Epithelial cell of esophagus (primary cell): ENCODE measurements at places on chromosomes 7 and 10.

DNA sequence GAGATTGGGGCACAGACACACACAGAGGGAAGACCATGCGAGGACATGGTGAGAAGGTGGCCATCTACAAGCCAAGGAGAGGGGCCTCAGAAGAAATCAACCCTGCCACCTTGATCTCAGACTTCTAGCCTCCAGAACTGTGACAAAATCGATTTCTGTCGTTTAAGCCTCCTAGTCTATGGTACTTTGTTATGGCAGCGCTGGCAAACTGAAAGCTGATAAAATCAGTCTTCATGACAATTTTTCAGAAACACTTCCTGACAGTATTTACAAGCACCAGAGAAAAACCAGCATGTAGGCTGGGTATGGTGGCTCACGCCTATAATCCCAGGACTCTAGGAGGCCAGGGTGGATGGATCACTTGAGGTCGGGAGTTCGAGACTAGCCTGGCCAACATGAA, 4.2 kb downstream of the PARP12 start:
- no peak for DNase-seq

DNA sequence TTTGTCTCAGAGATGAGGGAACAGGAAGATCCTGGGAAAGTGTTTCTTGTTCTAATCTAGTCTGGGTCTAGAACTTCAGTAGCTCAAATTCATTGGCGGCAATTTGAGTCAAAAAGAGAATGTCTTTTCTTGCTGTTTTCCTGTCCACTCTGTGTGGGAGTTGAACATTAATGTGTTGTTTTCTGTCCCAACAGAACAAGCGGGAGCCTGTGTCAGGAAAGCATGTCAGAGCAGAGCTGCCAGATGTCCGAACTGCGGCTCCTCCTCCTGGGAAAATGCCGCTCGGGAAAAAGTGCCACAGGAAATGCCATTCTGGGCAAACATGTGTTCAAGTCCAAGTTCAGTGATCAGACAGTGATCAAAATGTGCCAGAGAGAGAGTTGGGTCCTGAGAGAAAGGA, 16.0 kb downstream of the GIMAP8 start:
- peak; percentile 70 for DNase-seq

DNA sequence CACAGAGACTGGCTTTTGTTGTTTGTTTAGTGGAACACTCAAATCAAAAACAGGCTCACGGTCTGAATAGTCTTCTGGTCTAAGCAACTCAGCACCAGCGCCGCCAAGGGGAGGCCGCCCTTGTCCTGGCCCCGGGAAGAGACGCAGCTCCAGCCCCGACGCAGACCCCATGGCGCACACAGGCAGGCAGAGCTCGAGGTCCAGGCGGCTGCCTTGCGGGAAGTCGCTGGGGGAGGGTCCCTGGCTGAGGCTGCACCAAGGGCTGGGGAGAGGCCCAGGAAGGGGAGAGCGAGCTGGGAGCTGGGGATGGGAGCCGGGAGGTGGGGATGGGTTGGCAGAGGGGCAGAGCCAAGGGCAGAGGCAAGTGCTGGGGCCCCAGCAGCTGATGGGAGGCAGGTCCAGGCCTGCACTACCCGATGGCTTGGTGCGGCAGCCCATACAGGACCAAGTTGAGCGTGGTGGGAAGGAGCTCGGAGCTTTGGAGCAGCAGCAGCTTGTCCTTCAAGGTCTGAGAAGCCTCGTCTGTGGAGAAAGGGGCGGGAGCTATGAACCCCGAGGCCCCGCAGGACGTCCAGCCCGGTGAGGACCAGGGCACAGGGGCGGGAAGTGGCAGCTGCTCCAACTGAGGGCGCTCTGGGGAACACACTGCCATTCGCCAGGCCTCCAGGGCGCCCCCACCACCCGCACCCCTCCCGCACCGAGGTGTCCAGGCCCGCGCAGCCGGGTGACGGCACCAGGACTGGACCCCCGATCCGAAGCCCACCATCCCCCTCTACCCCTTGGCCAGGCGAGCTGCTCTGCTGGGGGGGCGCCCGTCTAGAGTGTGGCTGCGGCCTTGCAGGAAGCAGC, 22.7 kb upstream of the NKX6-2 start:
- DNase-seq = no peak

- DNase-seq = no peak
Observed at GRCh38 chr10:60207894-60208293, 181.8 kb downstream of the ANK3 start.

- DNase-seq = no peak
Observed at GRCh38 chr10:11670381-11670780, 58.9 kb upstream of the USP6NL start.

DNA sequence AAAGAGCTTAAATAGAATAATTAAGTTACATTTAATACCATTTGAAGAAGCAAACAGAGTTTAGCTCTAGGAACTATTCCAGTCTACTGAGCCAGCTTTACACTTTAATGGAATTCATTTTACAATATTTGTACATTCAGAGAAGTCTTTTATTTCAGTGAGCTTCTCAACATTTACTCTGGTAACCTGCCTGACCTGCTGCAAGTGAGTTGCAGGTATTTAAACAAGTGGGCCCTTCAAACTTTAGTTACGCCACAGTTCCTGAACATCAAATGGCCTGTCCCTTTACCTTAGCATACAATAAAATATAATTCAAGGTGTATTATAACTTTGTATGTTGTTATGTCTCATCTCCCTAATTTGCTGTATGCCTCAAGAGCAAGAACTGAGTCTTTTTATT, 121.6 kb upstream of the SEMA3C start:
- no peak for DNase-seq

- peak; percentile 88 for DNase-seq
Observed at GRCh38 chr7:11786186-11786585, 45.8 kb downstream of the THSD7A start.

DNA sequence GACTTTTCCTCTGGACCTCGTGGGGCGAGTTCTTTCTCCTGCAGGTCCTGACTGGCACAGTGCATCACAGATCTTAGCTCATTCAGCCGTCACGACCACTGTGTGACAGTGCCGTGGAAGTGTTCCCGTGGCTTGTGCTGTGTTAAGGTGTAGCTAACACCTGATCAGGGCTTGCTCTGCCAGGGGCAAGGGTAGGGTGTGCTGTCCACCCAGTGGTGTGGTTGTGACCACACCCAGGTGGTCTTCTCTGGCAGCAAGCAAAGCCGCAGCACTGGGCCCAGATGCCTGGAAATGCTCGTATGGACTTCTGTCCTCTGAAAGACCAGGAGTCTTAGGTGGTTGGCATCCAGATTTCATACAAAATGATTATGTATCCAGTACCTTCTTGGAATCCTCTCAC, 86.2 kb downstream of the GLRX3 start:
- DNase-seq = no peak

DNA sequence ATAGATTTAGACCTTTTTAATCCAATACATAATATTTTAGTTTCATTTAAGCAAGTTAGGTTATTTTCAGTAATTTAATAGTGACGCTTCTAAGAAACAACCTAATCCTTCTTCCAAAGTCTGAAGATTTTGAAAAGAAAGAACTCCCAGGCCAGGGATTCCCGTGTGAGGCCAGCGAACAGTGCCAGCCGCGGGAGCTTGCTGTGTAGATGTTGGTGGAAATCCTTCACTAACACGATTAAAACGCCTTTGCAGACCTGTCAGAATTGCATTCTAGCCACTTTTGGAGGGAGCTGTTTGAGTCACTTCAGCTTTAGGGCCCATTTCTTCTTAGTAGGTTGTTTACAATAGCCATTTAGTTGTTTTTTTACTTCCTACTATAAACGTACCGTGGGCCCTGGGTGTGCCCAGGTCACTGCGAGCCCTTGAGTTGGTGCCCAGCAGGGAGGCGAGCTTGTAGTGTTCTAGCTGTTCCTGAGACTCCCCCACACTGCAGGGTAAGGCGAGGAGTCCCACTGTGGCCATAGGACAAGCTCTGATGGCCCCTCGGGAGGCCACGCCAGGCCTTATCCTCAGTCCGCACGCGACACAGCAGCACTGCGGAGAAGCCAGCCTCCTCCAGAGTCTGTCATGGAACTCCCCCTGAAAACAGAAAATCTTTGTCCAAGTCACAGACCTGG, 32.3 kb downstream of the PPP2R2D start:
- no peak for DNase-seq

DNA sequence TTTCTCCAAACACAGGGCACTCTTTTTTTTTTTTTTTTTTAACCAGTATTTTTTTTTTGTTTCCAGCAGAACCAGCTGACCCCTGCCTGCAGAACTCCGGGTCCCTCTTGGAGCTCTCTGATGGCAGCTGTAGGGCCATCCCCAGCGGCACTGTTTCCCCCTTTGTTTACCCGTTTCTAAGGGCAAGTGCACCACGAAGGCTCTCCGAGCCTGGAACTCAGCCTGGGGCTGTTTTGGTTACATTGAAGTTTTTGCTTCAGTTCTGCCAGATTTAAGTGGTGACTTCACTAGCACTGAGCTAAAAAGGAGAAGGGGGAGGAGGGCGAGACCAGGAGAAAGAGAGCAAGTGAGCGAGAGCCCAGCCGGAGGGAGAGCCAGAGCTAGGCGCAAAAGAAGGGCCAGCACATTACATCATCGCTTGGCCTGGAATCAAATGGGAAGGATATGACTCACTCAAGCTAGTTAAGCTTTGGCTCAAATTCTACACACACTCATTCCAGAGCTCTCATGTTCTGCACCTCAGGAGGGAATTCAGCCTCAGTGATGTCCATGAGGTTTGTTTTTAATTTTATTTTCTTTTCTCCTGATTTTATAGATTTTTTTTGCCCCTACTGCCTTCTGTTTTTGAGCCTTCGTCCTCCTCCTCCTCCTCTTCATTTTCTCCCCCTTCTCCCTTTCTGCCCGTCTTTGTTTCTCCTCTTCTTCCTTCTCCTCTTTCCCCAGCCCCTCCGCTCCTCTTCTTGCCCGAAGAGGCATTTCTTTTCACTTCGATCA, 272.3 kb downstream of the TRIL start:
- peak; percentile 98 for DNase-seq

- no peak for DNase-seq
Observed at GRCh38 chr7:50477640-50478039, 27.5 kb upstream of the FIGNL1 start.

DNA sequence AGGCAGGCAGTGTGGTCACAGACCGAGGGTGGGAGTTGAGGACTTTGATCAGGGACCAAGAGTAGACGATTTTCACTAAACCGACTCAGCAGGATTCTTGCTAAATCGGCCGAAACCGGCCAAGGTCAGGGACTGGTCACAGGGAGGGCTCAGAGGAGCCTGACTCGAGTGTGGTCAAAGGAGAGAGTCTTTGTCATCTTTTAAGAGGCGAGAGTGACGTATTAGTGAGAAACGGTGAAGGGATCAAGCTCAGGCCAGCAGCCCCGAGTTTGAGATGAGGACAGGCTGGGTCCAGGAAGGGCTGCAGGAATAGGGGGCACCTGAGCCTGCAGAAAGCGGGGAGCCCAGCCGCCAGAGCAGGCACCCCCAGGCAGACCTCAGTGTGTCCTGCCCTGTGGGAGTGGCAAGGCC, 41.6 kb upstream of the FAM20C start:
- no peak for DNase-seq

DNA sequence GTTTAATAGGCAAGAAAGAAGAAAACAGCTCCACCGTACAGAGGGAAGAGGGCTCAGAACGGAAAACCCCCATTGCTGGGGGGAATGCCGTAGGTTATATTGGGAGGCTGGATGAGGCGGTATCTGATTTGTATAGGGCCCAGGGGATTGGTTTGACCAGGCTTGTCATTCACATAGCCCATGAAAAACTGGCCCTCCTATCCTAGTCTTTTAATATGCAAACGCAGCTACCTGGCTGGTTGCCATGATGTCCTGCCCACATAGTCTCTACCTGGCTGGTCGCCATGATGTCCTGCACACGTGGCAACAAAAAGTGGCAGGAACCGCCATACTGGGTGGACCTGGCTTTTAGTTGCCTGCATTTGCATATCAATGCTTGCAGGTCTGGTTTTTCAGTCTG, 84.7 kb downstream of the AUTS2 start:
- no peak for DNase-seq

DNA sequence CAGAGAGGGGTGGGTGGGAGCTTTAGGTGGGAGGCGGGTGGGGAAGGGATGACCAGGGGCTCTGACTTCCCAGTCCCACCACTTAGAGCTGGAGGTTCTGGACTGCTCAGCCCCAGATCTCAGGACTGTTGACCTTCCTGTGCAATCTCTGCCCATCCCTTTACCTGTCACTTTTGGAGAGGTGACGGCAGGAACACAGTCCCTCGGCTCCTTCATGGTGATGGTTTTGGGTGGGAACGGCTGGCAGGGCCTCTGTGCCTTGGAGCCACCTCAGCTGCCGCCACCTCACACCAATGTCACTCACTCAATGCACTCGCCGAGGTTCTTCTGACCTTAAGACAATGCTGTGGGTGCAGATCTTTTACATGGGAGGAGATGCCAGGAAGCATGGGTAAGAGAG, 49.0 kb downstream of the TMEM270 start:
- DNase-seq = no peak

- DNase-seq = no peak
Observed at GRCh38 chr10:6603142-6604125, 23.4 kb upstream of the PRKCQ start.

DNA sequence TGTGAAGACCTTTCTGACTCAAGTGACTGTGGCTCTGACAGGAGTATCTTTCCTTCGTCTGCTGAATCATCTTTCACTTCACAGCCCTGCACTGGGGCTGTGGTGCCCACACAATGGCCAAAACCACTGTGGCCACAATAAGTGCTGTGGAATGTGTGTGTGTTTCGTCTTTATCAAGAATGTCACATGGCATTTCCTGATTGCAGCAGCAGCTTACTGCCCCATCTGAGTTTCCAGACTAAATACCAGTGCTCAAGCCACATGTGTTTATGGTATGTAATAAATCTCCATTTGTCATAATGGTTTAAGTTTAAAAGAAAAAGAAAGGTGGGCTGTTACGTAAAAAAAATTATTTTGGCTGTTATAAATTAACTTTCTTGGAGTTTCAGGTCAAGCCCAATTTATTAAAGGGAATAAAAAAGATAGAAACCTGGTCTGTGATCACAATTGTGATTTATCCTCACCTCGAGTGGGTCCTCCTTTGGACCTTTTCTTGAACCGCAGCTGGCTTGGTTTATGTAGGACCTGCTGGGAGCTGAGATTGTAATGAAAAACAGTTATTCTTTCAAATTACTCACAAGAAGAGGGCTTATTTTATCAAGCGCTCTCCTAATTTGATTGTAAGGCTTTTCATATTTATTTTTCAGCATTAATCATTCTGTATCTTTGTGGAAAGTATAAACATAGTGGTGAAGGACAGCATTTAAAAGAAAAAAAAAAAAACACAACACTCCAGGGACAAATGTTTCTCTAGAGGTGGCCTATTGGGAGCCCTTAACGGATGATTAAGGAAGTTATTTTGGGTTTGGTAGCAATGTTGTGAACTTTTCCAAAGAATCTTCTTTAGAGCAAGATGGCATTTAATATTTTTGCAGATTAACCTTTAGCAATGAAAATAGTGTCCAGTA, 116.2 kb downstream of the LRMDA start:
- DNase-seq = peak; percentile 21
